CD4-positive, alpha-beta memory T cell (primary cell): ENCODE measurements at places on chromosomes 7 and 10. TPM values are rescaled to one million over a fixed set of nuclear protein-coding genes. Genes with fewer than 3 reads are reported as not detected.
A peak's percentile ranks its signal among the peaks of the same experiment; 100 is the strongest.

The OPN1SW gene
- total RNA-seq: not detected

The CCDC136 gene
- total RNA-seq: 20.4 TPM

The RGR gene
- total RNA-seq: not detected

The AKR1C8 gene
- total RNA-seq: 8.5 TPM

The CALCR gene
- not detected for total RNA-seq

The TAS2R41 gene
- 0.61 TPM for total RNA-seq

The ZNF800 gene
- 61.3 TPM for total RNA-seq

The SAP25 gene
- 119 TPM for total RNA-seq

The MAT1A gene
- total RNA-seq: not detected

The MKX gene
- not detected for total RNA-seq

The CYP2E1 gene
- total RNA-seq: 2.8 TPM

DNA sequence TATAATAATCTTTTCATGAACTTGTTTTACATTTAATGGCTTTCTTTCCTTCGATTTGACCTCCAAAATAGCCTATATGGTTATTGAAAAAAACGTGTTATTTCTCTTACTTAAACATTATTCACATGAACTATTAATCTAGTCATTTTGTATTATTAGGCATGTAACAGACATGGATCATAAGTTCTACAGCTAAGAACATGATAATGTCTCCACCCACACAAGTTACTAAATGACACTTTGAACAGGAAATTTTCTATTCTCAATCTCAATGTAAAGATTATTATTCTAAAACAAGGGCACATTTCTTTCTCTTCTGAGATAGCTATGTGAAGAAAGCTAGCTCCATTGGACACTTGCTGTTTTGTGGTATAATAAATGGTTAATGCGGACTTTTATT, 10.0 kb downstream of the LAMB4 start:
- H3K27me3 ChIP-seq: no peaks in the 10 kb centered on the region
- no peak overlapping the region for H3K4me3 ChIP-seq
- H3K36me3 ChIP-seq: no peaks in the 10 kb centered on the region
- H3K4me1 ChIP-seq: no peaks in the 10 kb centered on the region
- H3K27ac ChIP-seq: no peak overlapping the region

DNA sequence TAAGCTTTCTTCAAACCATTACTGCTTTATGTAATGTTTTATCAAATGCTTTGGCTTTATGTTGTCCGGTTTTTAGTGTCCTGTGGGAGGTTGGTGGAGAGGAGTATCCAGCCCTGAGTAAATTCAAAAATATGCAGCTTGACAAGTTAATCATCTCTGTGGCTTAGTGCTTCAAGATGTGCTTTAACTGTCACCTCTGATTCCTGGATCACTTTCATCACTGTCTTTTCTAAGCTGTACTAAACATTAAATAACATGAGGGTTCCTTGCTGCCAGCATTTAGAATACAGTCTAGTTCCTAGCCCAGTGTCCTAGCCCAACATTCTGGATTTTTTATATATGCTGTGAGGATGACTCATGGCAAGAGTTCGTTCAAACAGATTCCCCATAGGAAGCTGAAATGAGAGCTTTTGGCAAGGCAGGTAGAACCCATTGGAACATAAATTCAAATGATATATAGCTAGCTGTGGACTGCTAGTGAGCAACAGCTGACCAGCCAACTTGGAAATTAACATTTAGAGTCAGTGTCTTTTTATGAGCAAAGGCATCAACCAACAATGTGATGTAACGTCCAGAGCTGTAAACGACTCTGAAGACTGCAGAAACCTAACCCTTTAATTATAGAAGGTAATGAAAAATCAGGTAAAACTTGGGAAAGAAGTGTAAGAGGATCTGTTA, 80.6 kb upstream of the OIT3 start:
- H3K4me3 ChIP-seq: no peak overlapping the region
- H3K27me3 ChIP-seq: no peaks in the 10 kb centered on the region
- peaks cover 7% of the 10 kb centered on the region for H3K4me1 ChIP-seq
- H3K27ac ChIP-seq: no peak overlapping the region
- DNase-seq: no peak

- H3K36me3 ChIP-seq: no peaks in the 10 kb centered on the region
- peak overlapping the region; percentile 63 for H3K4me3 ChIP-seq
- no peak overlapping the region for H3K27ac ChIP-seq
- H3K27me3 ChIP-seq: no peaks in the 10 kb centered on the region
Observed at GRCh38 chr10:31602541-31603234, 283.7 kb downstream of the ZEB1 start.

- no peak overlapping the region for H3K27ac ChIP-seq
- no peaks in the 10 kb centered on the region for H3K27me3 ChIP-seq
- H3K4me3 ChIP-seq: no peak overlapping the region
- no peaks in the 10 kb centered on the region for H3K4me1 ChIP-seq
- peaks cover 76% of the 10 kb centered on the region for H3K36me3 ChIP-seq
Observed at GRCh38 chr7:158740013-158740656, 35.5 kb upstream of the NCAPG2 start.

DNA sequence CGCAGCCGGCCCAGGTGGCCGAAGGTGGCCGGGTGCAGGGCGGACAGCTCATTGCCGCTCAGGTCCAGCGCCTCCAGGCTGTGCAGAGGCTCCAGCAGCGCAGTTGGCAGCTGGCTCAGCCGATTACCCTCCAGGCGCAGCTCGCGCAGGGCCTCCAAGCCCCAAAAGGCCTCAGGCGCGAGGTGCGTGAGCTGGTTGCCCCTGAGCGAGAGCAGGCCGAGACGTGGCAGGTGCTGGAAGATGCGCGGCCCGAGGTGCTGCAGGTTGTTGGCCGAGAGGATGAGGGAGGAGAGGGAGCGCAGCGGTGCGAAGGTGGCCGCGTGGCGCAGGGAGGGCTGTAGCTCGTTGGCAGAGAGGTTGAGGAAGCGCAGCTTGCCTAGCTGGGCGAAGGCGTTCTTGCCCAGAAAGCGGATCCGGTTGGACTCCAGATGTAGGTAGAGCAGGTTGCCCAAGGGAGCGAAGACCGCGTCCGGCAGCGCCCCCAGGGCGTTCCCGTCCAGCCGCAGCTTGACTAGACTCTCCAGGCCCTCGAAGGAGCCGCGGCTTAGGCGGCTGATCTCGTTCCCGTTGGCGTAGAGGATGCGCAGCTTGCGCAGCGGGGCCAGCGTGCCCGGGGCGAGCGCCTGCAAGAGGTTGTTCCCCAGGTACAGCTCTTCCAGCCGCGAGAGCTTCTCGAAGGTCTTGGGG, 923 bp downstream of the TRIL start:
- DNase-seq: no peak
- H3K27me3 ChIP-seq: peaks cover 12% of the 10 kb centered on the region
- H3K4me1 ChIP-seq: peaks cover 4% of the 10 kb centered on the region
- H3K4me3 ChIP-seq: no peak overlapping the region
- no peak overlapping the region for H3K27ac ChIP-seq
- H3K36me3 ChIP-seq: no peaks in the 10 kb centered on the region

DNA sequence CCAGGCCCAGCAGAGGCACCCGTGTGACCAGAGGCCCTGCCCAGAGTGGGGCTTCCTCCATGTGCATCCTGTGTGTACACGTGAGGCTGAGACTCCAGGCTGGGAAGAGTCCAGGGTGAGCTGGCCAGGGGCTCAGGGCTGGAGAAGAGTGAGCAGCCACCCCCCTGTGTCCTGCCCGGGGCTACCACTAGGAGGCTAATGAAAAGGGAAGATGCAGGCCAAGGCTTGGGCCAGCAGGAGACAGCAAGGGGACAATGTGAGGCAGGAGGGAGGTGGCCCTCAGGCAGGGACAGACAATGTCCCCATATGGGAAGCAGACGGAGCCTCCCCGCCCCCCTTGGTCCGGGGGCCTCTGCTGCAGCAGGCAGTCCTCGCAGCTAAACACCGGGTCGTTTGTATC, 102.0 kb downstream of the HIF1AN start:
- H3K4me3 ChIP-seq: no peak overlapping the region
- H3K27ac ChIP-seq: no peak overlapping the region
- no peaks in the 10 kb centered on the region for H3K36me3 ChIP-seq
- no peaks in the 10 kb centered on the region for H3K4me1 ChIP-seq

- peaks cover 20% of the 10 kb centered on the region for H3K4me1 ChIP-seq
- DNase-seq: peak; percentile 65
- H3K4me3 ChIP-seq: no peak overlapping the region
- H3K36me3 ChIP-seq: no peaks in the 10 kb centered on the region
Observed at GRCh38 chr10:61750943-61751471, 88.3 kb downstream of the CABCOCO1 start.

DNA sequence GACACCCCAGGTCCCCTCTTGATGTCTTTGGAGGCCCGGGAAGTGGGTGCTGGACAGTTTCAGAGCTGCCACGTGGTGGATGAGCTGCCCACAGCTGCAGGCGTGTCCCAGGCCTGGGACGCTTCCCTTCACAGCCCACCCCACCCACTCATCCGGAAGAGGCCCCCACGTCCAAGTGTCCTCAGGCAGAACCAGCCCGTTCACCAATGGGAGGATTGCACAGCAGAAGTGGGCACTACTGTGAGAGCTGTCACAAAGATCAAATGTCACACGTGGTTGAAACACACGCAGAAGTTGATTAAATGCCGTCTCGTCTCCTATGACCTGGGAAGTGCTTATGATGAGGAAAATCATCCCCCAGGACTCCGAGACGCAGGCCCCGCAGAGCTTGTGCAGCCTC, 52.9 kb downstream of the STK32C start:
- no peak for DNase-seq
- H3K27me3 ChIP-seq: no peaks in the 10 kb centered on the region
- no peak overlapping the region for H3K27ac ChIP-seq
- H3K4me3 ChIP-seq: no peak overlapping the region
- peaks cover 3% of the 10 kb centered on the region for H3K4me1 ChIP-seq
- H3K36me3 ChIP-seq: no peaks in the 10 kb centered on the region

GRCh38 chr7:50206453-50207250, 97.9 kb upstream of the IKZF1 start:
- peak; percentile 65 for DNase-seq
- peak overlapping the region; percentile 14 for H3K4me3 ChIP-seq
- H3K36me3 ChIP-seq: no peaks in the 10 kb centered on the region
- H3K27me3 ChIP-seq: no peaks in the 10 kb centered on the region
- H3K27ac ChIP-seq: peak overlapping the region; percentile 18

DNA sequence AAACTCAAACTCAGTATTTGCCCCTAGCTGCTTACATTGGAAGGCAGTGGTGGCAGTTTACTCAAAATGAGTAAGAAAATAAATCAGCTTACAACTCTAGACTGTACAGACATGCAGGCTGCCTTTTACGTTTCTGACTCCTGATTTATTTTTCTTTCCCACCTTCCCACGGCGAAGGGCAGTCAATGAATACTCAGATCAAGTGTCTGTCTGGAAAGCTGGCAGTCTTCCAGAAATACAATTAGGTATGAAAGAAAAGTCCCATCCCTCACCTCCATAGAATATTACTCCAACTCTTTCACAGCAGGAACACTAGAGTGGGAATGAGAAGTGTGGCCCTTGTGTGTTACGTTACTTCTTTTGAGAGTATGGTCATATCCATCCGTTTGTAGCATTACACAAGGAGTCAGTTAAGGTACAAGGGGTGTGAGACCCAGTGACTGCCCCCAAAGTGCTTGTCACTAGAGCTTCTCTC, 1.3 kb upstream of the PAPSS2 start:
- peaks cover 19% of the 10 kb centered on the region for H3K27me3 ChIP-seq
- no peak overlapping the region for H3K4me3 ChIP-seq
- H3K36me3 ChIP-seq: no peaks in the 10 kb centered on the region
- no peak for DNase-seq
- no peak overlapping the region for H3K27ac ChIP-seq

DNA sequence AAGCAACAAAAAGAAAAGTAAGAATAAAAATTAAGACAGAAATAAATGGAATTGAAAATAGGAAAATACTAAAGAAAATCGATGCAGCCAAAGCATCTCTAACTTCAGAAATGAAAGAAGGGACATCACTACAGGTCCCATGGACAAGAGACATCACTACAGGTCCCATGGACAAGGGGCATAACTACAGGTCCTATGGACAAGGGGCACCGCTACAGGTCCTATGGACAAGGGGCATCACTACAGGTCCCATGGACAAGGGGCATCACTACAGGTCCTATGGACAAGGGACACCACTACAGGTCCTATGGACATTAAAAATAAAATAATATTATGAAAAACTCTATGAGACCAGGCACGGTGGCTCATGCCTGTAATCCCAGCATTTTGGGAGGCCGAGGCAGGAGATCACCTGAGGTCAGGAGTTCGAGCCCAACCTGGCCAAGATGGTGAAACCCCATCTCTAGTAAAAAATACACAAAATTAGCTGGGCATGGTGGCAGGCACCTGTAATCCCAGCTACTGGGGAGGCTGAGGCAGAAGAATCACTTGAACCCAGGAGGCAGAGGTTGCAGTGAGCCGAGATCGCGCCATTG, 101.0 kb upstream of the DNAAF5 start:
- DNase-seq: no peak
- H3K4me1 ChIP-seq: no peaks in the 10 kb centered on the region
- H3K36me3 ChIP-seq: no peaks in the 10 kb centered on the region
- H3K4me3 ChIP-seq: no peak overlapping the region
- H3K27ac ChIP-seq: no peak overlapping the region
- no peaks in the 10 kb centered on the region for H3K27me3 ChIP-seq

DNA sequence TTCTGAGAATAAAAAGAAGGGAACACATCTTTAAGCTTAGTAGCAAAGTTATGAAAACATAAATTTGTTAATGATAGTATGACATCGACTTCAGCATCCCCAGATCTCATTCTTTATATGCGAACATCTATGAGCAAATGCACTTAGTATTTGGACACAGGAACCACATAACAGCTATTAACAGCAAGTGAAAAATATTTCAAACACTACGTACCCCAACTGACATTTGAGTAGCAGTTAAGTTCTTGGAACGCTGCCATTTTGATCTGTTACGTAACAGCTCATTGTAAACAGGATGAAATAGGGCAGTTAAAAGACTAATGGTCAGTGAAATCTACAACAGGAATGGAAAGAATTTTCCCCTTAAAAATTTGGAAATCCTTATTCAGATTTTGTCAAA, 428.9 kb downstream of the TNS3 start:
- no peak overlapping the region for H3K4me3 ChIP-seq
- no peak overlapping the region for H3K27ac ChIP-seq
- no peaks in the 10 kb centered on the region for H3K4me1 ChIP-seq
- H3K27me3 ChIP-seq: no peaks in the 10 kb centered on the region
